ENCODE measurements at places on chromosomes 3 and 15.

GRCh38 chr3:8824238-8824637 is 54.8 kb upstream of the OXTR start:
- no peak for DNase-seq

- DNase-seq: no peak
These were observed 22.0 kb downstream of the STARD5 start for GRCh38 chr15:81301815-81302399.

DNA sequence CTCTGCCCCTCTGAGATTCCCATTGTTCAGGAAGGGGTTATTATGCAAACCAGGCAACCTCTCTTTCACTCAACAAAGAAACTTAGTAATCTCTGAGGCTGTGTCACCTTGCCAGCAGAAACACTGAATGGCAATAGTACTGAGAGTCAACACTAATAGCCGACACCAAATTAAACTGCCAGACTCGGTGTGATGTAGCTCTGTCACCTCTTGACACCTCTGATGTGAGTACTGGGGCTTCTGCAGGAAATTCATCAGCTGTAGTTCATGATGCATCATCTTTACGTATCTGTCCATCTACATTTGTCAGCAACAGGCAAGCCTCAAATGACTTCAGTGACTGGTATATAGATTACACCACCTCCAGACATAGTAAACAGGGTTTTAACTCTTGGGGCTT is 65.0 kb upstream of the ONECUT1 start:
- no peak for DNase-seq

DNA sequence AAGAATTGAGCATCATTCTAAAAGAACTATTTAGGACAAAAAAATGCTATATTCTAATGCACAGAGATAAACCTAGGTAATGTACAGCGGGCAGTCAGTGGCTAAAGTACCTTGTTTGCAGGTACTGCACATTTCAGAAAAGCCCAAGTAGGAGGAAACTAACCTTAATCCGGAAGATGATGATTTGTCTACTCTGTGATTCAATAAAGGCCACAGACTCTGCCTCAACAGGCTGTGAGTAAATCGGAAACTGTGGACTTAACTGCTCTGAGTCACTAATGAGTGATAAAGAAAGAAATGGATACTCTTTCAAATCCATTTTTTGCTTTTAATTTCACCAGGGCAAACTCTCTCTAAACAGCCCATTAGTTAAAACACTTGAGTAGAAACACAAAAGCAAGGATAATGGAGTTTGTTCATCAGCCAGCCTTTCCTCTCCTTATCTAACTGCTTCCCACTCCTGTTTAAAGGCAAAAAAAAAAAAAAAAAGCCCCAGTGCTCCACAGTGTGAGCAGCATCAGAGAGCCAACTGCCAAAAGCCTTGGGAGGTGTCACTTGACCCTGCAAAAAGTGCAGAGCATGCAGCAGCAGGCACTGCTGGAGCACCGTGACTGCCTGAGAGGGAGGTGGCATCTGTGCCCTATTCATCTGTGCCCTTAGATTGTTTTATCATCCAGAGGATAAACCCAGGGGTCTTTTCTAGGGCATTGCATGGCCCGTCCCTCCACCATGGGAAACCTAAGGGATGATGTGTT is 187.7 kb downstream of the SATB1 start:
- no peak for DNase-seq

All from H9 (cell line).